Activated CD8-positive, alpha-beta memory T cell treated with anti-CD3 and anti-CD28 coated beads, Interleukin-2, amount 50 U/mL, for 48 hours (primary cell): ENCODE measurements at places on chromosomes 13 and 19.

GRCh38 chr19:1672038-1672768 is 19.8 kb upstream of the TCF3 start:
- peak; percentile 87 for DNase-seq

GRCh38 chr13:106284358-106284757 is 251.1 kb downstream of the EFNB2 start:
- no peak for DNase-seq

DNA sequence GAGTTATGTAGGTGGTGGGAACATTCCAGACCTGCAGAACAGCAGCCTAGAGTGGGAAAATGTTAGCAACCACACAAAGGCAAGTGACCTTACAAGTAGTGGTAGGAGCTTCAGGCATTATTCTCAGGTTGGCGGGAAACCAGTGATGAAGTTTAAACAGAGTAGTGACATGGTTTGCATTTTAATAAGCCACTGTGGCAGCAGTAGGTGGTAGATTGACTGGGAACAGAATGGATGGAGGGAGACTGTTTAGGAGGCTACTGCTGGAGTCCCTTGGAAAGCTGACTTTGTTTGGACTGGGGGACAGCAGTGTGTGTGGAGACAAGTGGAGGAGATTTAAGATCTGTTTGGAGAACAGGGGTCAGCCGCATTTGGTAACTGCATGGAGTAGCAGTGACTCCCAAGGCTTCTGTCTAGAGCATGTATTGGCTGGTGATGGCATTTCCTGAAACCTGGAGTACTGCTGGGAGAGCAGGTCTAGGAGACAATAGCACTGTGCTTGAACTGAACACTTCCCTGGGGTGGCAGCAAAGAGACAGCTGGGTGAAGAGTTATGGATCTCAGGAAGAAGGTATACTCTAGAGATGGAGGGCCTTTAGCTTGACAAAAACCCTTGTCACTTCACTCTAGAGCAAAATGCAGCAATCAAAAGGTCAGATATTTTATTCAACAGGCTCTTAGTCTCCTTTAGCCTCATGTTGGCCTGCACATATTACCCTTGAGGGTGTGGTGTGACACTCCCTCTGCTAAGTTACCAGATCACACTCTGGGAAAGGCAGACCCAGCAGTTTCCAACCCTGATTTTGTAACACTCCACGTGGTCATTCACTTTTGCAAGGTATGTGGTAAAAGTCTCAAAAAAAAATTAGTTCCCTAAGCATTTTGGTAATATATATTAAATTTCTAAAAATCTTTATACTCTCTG is 70.3 kb downstream of the DHRS12 start:
- DNase-seq: no peak

DNA sequence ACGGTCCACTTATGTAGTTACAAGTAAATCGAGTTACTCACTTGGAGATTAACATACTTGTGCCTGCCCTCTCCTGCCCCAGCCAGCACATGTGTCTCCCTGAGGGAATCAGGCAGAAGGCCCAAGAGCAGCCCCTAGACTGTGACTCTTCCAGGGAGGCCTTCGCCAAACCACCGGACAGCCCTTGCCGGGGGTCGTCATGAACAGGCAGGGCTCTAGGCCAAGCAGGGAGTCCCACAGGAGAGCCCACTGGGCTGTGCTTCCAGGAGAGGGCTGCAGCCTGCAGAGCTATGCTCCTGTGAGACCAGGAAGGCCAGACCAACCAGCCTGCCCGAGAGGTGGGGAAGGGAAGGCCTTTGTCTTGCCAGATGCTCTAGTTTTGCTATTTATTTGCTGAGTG is 283.3 kb downstream of the FOXO1 start:
- no peak for DNase-seq

- no peak for DNase-seq
Measured at GRCh38 chr13:72864142-72865011, 82.4 kb downstream of the PIBF1 start.

GRCh38 chr19:3743486-3743885 is 18.0 kb downstream of the APBA3 start:
- no peak for DNase-seq

GRCh38 chr19:8532225-8532624 is 18.3 kb upstream of the ZNF414 start:
- no peak for DNase-seq

DNA sequence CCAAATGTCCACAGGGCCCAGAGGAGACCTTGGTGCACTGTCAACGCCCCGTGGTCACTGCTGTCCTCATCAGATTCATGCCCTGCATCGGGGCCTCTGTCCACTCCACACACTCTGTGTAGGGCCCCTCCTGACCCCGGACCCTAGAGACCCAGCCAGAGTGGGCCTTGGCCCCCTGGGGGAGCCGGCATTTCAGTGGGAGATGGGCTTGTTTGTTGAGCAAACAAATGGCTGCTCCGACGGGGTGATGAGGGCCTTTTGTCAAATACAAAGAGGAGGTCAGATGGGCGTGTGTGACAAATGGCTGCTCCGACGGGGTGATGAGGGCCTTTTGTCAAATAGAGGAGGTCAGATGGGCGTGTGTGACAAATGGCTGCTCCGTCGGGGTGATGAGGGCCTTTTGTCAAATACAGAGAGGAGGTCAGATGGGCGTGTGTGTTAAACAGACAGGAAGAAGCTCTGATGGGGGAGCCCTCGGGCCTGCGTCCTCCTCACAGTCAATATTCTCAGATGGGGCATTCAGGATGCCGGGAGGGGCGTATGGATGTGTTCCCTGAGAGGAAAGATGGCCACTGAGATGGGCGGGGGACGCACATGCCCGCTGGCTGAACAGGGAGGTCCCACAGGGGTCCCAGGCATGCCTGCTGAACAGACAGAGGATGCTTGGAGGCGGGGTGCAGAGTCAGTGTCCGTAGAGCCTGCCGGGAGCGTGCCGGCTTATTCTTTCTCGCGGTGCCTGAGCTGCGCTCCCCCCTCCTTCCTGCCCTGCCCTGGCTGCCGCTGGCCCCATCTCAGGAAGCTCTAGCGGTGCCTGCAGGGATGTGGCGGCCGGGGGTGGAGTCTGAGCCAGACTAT is 36.3 kb downstream of the SMIM24 start:
- no peak for DNase-seq

GRCh38 chr19:30780032-30780431 is 407.8 kb downstream of the ZNF536 start:
- no peak for DNase-seq

GRCh38 chr19:28184997-28185396 is 1028.0 kb downstream of the UQCRFS1 start:
- DNase-seq: no peak

DNA sequence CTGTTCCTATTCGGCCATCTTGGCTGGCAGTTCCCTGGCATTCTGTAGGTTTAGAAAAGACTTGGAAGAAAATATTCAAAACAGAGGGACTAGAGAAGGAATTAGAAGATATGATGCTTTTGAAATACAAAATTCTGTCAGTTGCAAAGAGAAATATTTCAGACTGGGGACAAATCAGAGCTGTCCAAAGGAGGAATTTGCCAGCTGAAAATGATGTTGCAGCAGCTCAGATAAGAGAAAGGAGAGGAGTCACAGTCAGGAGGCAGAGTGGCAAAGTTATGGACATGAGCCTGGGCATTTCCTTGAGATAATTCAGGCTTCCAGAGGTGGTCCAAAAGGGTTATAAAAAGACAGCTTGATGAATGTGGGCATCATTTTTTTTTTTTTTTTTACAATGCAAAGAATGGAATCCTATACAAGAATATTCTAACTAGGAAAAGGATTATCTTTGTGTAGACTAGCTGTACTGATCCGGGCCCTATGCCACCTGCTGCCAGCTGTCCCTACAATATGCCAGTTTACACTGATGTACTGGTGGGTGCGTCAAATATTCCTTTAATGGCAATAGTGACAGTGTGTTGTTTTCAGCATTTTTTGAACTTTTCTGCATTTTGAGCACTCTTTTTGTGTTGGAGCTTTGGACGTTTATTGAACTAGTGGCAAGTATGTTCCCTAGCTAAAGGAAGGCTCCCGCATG is 31.8 kb upstream of the CBY2 start:
- no peak for DNase-seq

GRCh38 chr13:73254827-73255226 is 196.0 kb downstream of the KLF5 start:
- DNase-seq: no peak

- no peak for DNase-seq
Measured at GRCh38 chr13:71591374-71591773, 275.6 kb downstream of the DACH1 start.

DNA sequence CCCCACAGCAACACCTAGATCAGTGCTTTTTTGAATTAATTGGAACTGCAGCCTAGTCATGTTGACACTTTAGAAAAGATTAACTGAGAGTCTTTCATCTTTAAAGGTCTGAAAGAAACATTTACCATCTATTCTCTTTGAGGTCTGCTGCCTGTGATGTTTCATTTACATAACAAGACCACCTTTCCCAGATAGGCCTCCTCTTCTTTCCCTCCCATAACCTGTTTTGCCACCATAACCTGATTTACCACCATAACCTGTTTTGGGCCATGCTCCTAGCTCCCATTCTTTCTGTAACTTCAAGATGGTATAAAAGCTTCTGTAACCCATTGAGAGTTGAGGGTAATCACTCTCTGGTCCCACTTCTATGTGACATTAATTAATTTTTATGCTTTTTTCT is 320.8 kb downstream of the PCDH20 start:
- no peak for DNase-seq

GRCh38 chr19:4097501-4097900 is 26.4 kb downstream of the MAP2K2 start:
- no peak for DNase-seq

GRCh38 chr19:33507021-33507956 is 14.3 kb downstream of the PEPD start:
- DNase-seq: no peak

GRCh38 chr13:103178986-103179943 is 113.0 kb upstream of the SLC10A2 start:
- no peak for DNase-seq

DNA sequence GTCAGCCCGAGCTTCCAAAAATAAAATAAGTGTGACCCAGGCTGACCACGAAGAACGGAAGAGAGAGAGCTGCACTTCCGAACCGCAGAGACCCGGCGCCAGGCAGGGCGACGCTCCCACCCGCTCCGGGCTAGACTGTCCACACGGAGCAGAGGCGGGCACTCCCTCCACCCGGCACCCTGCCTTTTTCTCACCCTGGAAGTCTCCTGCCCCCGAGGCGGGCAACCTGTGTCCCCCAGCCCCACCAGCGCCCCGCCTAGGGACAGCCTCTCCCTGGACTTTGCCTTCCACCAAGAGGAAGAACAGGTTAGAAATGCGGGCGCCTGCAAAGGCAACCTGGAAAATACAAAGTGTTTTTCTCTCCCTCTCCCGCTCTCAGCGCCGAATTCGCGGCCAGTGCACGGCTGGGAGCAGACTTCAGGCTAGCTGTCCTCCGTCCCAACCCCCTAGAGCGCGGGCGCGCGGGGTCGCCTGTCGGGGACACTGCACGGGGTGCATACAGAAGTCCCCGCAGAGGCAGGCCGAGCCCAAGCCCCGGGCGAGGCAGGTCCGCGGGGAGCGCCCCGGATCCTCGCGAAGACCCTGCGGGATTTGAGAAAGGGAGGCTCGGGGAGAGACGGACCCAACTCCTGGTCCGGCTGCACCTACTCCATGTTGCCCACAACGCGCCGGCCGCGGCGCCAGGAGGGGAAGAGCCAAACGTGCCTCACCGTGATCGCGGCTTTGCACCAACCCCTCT is 845 bp downstream of the SPRY2 start:
- DNase-seq: peak; percentile 57

- peak; percentile 80 for DNase-seq
Measured at GRCh38 chr19:49468746-49469447, 5.1 kb upstream of the FLT3LG start.

DNA sequence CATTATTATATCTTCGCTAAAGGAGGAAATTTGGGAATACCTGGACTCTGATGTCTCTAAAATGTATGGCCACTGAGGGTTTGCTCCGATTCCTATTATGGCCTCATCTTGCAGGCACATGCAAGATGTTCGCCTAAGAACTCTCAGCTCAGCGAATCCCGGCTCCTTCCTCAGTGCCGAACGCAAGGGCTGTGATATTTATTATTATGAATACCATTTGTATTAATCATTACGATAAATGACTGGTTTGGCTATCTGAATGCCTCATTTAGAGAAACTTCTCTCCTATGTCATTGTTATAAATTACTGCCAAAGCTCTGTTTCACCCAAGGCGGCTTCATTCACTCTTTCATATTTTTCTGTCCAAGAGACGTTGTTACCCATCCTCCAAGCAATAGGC is 369.7 kb upstream of the TSHZ3 start:
- DNase-seq: no peak

GRCh38 chr19:29760752-29761502 is 45.9 kb upstream of the C19orf12 start:
- DNase-seq: no peak
